ENCODE measurements at places on chromosomes 4 and X.
A peak's percentile ranks its signal among the peaks of the same experiment; 100 is the strongest.

DNA sequence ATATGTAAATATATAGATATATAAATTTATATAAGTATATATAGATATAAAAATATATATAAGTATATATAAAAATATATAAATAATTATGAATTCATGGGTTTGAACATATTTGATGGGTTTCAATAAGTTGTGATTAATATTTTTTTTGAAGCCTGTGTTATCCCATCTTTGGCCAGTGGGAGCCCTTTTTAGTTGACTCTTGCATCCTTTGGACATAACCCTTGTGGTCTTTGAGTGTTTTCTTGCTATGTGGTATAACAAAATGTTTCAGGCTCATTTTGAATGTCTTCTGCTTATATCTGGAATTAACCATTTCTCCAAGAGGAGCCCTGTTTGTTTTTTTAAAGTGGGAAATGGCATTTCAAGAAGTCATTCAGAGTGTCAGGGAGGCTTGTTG, 15.2 kb downstream of the SNX25 start:
- no peak for DNase-seq

DNA sequence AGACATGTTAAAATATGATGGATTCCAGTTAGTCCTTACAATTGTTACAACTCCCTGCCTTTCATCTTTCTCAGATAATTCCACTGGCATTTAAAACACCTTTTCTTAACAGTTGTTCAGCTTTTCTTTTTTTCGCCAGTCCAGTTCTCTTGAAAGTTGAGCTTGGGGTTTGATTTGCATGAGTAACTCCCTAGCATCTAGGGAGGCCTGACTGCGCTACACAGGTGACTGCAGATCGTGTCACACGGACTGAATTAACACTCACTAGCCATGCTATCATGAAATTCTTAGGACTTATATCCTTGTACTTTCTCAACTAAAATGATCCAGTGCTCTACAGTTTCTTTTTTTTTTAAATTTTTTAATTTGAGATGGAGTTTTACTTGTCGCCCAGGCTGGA, 69.8 kb downstream of the ARHGAP24 start:
- no peak for DNase-seq

DNA sequence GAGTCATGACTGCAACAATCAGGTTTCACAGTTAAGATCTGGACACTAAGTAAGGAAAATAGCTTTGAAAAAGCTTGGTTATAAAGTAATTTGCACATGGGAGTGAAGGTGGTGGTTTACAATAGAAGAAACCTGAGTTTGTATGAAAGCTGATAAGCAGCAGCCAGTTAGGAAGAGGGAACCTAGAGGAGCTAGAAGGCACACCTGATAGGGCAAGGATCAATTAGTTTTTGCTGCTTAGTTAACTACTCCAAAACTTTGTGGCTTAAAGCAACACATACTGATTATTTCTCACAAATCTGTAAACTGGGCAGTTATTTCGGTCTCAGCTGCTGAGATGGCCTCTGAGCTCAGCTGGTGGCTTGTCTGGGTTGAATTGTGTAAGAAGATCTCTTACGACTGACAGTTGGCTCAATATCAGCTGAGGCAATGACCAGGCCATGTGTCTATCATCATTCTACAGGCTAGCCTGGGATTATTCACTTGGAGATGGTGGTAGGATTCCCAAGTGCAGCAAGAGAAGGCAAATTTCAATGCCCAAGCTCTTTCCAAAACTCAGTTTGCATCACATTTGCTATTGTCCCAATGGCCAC, 255.0 kb upstream of the PITX2 start:
- no peak for DNase-seq

DNA sequence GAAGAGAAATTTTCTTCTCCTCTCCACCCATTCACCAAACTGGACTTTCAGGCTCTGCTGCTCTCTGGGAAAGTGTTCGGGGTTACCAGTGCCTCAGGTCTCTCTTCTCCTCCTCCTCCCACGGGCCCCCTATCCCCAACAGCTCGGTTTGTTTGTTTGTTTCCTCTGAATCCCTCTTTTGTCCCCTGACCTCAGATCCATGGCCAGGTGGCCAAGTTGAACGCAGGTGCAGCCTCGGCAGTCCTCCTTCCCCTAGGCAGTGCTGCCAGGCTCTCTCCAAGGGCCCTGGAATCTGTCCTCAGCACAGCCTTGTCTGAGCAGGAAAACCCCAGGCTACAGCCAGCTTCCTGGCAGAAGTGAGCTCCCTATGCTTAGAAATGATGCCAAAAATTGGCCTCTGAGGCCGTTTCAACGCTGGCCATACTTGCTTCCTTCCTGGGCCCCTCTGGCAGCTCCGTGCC, 60.0 kb downstream of the FHDC1 start:
- DNase-seq: no peak

DNA sequence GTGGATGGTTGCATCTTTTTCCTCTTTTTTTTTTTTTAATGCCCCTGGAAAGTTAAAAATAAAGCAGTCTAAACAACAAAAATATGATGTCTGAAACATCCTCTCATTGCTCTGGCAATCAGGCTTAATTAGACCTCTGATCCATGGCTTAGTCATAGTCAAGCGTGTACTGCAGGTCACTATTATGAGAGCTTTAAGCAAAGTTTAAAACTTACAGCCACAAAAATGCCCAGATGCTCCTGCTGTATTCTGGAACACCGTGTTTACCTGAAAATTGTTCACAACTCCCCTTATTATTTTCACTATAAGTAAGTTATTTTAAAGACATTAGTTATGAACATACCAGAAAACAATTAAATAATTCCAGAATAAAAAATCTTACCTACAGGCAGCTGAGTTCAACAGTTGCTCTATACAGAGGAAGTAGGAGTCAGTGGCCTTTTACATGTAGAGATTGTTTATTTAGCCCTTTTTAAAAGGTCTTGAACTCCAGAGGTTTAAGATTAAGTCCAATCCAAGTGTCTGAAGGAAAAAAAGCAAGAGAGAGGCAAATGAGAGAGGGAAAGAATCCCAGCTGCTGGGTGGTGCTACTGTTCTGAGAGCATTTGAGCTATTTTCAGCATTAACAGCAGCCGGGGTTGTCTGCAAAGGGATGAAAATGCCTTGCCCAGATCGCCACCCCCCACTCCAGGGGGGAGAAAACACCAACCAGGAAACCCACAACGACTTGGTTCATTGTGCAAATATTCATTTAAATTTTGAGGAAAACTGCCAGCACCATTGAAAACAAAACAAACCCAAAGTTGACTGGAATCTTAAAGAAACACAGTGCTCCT, 36.9 kb downstream of the SORBS2 start:
- DNase-seq: no peak

- DNase-seq: no peak
Measured at GRCh38 chrX:110745288-110745687, 50.3 kb downstream of the CHRDL1 start.

DNA sequence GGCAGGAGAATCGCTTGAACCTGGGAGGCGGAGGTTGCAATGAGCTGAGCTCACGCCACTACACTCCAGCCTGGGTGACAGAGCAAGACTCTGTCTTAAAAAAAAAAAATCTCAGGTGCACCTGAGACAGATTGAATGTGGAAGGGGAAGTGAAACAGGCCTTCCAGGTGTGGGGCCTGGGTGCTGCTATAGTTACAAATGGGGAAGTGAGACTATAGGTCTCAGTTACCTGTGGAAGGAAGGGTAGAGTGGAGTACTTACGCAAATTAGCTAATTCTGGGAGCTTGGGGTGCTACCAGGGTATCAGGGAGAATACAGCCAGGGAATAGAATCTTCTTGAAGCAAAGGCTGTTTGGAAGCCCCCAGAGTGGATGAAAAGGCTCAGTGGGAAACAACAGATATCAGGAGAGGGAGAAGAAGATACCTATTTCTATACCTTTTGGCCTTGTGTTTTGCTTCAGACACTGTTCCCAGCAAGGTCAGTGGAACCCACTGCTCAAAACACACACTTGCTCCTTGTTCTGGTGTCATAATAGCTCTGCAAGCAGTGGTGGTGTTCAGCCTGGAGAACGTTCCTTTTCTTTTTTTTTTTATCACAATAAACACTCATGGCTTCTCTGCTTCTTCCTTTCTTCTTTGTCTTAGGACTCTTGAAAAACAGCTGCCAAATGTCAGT, 7.0 kb downstream of the CD38 start:
- DNase-seq: peak; percentile 50

- no peak for DNase-seq
Measured at GRCh38 chr4:129422277-129422676, 326.3 kb downstream of the C4orf33 start.

GRCh38 chr4:25312496-25313200, at the start of gene ZCCHC4:
Gene ZCCHC4 (plus strand): TSS chr4:25312774. CDS start chr4:25312810, 36 bp downstream.
- peak; percentile 57 for DNase-seq

DNA sequence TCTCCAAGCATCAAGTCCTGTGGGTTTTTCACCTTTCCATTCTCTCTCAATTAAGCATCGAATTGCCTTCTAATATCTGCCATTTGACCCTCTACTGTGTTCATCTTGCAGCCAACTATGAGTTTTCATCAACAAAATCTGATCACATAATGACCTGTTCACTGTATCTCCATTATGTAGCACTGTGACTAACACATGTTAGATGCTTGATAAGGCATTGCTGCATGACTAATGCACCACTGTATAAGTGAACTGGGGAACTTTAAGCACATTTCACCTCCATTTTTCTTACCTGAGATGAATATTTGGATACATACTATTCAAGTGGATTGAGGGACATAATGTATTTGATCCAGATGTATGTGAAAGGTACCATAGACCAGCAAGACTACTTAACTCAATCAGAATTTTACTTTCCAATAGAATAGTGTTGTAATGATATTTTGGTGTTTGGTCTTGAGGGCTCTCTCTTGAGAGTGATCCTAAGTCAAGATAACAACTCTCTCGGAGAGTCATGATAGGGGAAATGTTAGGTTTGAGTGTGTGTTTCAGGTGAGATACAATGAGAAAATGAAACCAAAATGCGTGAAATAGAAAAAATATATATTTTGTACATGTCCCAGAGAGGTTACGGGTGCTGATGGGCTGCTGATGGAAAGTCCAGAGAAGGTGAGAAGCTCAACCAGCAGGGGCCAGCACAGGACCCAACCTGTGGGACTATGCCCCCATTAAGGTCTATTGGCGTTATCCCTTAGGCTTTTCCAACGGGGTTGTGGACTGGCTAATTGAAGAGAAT, 60.2 kb upstream of the HS3ST1 start:
- DNase-seq: no peak

- DNase-seq: no peak
Measured at GRCh38 chr4:76489686-76490161, 54.7 kb downstream of the SHROOM3 start.

DNA sequence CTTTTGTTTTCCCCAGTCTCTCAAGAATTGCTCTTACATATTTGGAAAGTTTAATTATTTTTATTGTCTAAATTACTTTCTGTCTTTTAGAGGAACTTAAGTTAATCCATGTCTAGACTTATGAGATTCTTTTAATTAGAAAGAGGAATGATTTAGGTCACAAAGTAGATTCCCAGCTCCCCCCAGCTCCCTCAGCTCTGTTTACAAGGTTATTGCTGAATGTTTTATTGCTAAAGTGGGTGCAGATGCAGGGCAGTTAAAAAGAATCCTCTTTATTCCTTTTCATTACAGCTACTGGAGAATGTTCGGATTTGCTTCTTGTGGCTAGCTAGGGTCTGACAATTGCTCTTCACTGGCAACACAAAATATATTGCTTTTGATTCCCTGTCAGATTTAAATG, 33.7 kb upstream of the CCKAR start:
- DNase-seq: no peak

GRCh38 chr4:83947830-83948193, 411.9 kb downstream of the GPAT3 start:
- no peak for DNase-seq

DNA sequence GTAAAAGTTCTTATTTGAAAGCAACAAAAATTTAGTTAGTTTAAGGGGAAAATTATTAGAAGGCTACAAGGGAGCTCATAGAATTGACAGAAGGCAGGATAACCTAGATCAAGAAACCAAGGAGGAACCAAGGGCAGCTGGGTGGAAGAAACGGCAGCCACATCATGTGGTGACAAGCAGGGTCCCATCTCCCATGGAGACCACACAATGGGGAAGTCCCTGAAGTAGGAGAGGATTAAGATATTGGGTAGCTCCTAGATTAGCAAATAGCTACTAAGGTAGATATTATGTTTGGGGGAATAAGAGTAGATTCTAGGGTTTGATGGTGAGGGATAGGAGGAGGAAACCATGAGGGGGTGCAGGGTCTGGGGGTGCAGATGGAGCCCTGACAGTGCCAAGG, 48.0 kb upstream of the TMEM154 start:
- no peak for DNase-seq

GRCh38 chr4:2072971-2073807, 14.1 kb downstream of the NAT8L start:
- no peak for DNase-seq

DNA sequence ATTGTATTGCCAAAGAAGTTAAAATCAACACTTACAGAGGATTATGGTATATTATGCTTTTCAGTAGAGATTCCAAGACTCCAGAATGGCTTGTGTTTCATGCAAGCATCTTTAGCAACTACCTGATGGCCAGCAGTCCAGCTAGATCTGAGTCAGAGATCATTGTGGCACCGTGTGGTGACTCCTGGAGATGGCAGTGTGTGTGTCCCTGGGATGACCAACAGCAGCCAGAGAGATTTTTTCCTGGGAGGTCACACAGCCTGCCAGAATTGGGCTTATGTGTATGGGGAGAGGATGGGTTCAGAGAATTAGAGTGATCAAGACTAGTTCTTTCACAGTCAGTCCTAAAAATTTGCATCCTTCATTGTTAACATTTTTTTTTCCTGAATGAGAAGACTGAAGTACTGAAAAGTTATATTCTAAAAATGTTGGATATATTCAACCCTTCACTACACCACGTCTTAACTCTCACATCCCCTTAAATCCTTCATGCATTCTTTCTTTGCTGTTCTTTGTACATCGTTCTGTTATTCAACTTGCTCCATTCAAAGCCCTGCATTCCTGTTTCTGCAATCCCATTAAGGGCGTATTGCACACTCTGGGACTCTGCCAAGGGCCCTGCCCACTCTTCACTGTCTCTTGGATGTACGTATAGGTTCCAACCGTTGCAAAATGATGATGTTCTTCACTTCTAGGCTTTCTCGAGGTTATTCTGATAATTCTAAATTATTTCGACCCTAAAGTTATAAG, 12.4 kb downstream of the TENM3 start:
- DNase-seq: no peak

- no peak for DNase-seq
Measured at GRCh38 chr4:147831551-147832171, 99.8 kb downstream of the ARHGAP10 start.

DNA sequence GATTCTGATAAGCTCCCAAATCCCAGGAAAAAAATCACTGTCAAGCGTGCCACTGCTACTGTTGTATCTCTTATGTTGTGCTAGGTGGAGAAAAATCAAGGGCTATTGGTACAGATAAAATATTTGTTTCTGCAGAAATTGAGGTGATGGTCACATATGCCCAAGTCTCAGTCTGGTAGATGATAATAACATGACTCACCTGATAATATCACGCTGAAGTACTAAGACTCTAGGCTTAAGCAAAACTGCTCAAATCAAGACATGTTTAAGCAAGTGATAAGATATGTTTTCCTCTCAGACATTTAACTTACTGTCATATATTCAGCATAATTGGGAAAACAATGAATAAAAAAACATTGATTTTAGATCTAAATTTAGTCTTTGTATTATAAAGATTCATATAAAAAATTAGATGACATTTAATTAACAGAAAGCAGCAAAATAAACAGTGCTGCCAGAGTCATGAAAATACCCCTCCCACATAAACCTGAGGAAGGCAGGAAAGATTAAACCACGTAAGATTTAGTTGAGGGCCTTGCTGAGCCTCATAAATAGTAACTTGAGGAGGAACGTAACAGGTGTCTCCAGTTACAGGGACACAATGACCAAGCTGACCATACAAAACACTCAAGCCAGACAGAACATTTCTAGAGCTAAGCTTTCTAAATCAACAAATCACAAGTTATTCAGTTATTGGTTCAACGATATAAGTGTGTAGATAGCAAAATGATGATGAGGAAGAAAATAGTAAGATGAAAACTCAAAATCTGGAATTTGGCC, 143.5 kb downstream of the CHM start:
- DNase-seq: no peak

Measured in GM19239 (cell line).